Right ventricle myocardium superior (tissue), 1 donor: ENCODE measurements at places on chromosomes 16 and 17.

- DNase-seq: no peak
Observed at GRCh38 chr17:49468811-49469385, 26.2 kb upstream of the NGFR start.

DNA sequence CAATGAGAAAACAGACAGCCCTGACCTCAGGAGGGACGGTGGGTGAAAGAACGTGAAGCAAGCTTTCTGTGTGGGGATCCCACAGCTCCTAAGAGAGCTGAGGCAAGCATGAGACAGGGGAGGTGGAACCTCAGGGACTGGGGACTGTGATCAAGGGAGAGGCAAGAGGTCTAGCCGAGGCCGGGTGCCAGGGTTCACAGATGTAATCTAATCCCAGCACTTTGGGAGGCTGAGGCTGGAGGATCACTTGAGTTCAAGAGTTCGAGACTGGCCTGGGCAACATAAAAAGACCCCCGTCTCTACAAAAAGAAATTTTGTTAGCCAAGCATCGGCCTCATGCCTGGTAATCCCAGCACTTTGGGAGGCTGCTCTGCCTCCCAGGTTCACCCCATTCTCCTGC, 4.5 kb upstream of the ADAM11 start:
- no peak for DNase-seq

DNA sequence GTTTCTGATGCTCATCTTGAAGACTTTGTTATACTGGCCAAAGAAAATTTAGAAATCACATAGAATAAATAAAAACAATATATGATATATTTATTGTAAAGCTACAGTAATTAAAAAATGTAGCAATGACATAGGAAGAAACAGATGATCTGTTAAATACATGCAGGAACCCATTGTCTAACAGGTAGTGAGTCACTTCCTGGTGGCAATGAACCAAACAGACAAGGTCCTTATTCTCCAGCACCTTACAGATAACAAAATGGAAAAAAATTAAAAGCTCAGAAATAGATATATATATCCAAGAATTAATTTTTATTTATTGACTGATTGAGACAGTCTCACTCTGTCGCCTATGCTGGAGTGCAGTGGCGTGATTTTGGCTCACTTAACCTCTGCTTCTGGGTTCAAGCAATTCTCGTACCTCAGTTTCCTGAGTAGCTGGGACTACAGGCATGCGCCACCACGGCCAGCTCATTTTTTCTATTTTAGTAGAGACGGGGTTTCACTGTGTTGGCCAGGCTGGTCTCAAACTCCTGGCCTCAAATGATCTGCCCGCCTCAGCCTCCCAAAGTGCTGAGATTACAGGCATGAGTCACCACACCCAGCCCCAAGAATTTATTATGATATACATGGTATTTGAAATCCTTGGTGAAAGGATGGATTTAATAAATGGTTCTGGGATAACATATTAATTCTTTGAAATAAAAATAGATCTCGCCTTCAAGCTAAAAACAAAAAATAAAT, 7.5 kb downstream of the NETO2 start:
- no peak for DNase-seq

DNA sequence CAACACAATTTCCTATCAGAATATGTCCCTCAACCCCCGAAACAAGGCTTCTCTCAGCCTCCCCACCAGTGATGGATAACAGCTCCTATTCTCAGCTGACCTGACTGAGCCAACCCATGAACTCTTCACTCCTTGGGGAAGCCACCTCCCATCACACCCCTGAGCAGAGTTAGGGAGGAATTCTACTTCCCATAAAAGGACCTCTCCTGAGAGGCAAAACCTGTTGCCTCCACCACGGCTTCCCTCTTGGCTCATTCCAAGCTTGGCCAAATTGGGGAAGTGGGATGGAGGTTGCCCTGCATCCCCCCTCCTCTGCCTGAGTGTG, 5.7 kb upstream of the RASL10B start:
- DNase-seq: no peak

DNA sequence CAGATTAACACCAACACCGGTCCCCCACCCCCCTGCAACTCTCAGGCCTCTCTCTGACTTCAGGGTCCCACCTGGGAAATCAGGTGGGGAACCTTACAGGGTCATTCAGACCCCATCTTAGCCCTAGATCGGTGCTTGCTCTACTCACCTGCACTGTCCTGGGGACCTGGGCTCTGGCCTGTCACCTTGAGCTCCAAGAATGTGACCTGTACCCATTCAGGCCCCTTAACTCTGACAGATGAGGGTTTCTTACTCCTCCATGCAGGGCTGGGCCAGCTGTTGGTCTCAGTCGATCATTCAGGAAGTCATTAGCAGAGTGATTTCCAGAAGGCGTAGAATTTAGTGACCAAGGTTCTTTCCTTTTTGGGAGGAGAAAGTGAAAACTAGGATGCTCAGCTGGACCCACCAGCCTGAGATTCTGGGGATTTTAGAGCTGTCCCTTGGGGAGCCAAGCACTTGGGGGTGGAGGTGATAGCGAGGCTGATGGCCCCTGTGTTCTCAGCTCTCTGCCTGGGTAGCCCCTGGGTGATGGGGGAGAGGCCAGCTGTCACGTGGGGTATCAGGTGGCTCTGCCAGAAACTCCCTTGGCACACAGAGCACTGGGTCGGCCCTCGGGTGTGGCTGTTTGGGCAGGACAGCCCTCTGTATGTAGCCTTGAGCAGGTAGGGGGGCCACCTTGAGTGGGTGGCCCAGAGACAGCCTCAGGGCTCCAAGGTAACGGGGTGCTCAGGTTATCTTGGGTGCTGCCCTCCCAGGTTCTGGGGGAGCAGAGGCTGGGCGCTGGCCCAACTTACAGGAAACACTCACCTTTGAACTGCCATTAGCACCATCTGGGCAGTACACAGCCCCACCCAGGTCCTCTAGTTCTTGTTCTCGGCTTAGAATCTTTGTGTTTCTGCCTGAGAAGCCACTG, 724 bp downstream of the MVP start:
- peak; percentile 62 for DNase-seq

- DNase-seq: no peak
Observed at GRCh38 chr16:68251832-68252231, 6.7 kb downstream of the PLA2G15 start.

- no peak for DNase-seq
Observed at GRCh38 chr17:67132366-67132765, 88.0 kb downstream of the CACNG1 start.

DNA sequence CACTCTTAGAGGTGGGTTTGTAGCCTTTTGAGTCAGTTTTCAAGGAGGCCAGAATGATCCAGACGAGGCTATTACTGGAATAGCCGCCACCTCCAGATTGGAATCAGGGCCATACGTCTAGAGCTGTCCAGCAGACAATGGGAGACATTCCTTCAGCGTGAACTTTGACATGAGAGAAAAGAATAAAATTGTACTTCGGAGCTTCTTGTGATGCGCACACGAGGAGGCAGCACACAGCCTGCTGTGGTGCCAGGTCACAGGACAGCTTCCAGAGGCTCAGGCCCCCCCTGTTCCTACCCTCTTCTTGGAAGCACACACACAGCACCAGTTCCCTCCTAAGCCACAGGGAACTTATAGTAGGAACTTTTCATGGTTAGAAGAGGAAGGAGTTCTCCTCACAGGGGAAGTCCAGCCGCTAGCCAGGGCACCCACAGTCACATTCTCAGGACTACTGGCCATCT, 81.0 kb downstream of the VPS53 start:
- no peak for DNase-seq

- no peak for DNase-seq
Observed at GRCh38 chr16:983044-984030, 1.8 kb downstream of the SOX8 start.

- DNase-seq: no peak
Observed at GRCh38 chr16:14310519-14310991, 239.4 kb downstream of the MRTFB start.

DNA sequence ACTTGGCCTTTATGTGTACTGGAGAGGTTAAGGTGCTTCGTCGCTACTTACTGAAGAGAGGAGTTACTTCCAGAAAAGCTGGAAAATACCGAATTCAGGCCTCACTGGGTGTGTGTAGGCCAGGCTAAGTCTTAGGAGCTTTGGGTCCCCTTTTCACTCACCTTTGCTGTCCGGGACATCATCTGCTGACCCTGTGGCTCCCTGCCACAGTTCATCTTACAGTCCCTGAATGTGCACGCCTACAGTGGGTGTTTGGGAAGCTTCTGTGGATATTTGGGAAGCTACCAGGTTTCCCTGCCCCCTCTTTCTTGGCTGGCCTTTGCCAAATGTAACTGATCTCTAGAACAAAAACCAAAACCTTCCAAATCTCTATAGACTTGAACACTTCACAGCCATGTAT, 51.4 kb downstream of the ELAC2 start:
- no peak for DNase-seq
